ENCODE measurements at places on chromosomes 5 and 9.

GRCh38 chr5:2708751-2709150 lies 42.7 kb downstream of the IRX2 start:
- DNase-seq = no peak

DNA sequence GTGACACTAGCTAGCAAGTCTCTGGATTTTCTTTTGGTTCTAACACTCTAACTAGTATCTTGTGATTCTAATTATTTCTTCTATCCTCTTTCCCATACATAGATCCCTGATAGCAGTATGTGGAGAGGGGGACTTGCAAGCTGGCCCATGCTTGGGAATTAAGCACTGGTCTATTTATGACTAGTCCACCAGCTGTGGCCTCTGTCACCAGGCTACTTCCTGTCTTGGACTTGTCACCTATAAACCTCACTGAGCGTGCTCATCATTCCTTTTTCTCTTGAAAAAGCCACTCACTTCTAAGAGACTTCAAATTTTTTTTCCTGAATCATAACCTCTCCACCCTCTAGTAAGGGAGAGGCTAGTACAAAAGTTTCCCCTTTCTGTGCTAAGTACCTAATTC lies 32.3 kb upstream of the MAMDC2 start:
- no peak for DNase-seq

GRCh38 chr5:34695275-34696027 lies 39.3 kb downstream of the RAI14 start:
- DNase-seq = no peak

- no peak for DNase-seq
Measured at GRCh38 chr5:528629-529511, 4.6 kb upstream of the SLC9A3 start.

- DNase-seq = no peak
Measured at GRCh38 chr9:114771889-114772288, 34.0 kb downstream of the TNFSF15 start.

DNA sequence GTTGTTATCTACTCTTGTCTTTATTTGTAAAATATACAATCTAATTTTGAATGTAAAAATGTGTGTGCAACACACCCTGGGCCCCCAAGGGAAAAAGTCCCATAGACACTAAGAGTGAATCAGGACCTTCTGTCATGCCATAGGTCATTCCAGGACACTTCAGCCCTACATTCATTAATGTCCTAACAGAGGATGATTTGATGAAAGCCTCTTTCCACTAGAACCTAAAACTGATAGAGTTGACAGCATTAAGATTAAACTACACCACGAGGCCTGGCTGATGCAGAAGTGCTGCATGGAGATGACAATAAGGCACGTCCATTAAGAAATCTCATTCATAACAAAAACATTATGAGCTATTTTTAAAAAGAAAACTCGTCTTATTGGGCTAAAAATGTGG lies 46.2 kb downstream of the FRMD3 start:
- DNase-seq = no peak

DNA sequence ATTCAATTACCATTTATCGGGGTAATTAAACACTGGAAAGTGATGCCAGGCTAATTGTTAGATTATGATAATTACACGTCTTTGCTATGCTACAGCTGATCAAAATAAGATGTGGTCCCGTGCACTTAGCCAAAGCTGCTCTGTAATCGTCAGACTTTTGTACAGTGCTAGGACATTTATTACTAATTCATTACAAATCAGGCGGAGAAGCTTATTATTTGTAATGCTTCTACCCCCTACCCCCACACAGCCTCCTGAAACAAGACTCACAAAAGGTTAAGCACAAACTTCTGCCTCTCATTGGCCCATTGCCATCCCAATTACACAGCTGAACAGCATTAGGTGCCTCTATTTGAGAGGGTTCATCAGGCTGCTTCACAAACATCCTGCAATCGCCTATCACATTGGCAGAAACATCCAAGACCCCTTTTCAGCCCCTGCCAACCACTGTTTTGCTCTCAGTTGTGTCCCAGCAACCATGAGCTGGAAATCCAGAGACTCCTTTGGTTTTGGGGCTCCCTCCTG lies 232.7 kb downstream of the EFNA5 start:
- no peak for DNase-seq

DNA sequence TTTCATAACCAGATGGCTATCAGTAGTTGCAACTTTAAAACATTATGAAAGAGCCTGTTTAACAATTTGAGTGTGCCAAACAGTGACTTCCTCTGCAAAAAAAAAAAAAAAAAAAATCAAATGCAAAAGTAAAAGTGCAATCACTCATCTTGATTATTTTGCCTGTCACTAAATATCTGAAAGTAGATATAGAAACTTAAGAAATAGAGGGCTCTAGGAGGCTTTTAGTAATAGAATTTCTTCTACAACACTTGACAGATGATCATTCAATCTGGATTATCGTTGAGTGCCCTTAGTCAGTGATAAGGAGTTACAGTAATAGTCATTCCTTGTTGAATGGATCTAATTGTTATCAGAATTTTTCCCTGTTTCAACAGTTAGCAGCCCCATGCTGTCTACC lies 101.8 kb downstream of the CETN3 start:
- no peak for DNase-seq

DNA sequence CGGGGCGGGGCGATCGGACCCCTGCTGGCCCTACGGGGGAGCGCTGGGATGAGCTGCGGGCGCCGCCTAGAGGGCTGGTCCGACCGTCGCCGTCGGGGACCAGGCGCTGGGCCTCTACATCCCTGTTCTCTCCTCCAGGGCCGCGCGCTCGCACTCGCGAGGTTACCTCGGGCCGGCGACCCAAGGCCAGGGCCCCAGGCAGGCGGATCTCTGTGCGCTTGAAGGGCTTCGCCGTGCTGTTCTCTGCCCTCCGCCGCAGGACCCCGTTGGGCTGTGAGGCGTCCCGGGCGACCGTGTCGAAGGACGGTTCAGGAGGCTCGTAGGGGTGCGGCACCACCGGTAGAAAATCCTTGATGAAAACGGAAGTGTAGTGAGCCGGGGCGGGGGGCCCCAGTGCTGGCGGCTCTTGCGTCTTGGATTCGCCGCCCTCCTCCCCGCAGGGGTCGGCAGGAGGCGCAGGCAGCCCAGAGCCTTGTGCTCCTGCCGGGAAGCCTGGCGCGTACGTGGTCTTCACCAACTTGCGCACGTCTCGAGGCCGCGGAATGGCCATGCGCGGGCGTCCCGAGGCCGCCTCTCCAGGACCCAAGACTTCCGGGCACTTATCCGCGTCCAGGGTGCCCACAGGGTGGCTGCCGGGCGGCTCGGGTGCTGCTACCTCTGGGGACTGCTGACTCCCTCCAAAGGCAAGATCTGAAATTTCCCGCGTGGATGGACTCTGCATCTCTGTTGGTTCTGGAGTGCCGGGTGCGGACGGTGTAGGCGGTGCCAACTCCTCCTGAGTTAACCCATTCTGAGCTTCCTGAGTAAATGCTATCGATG lies 2.0 kb downstream of the PROB1 start:
- DNase-seq = peak; percentile 89

- DNase-seq = no peak
Measured at GRCh38 chr5:146199176-146199815, 4.1 kb upstream of the RBM27 start.

- no peak for DNase-seq
Measured at GRCh38 chr5:148033134-148033533, 30.6 kb upstream of the SPINK5 start.

GRCh38 chr5:137708796-137709559 lies 26.9 kb downstream of the KLHL3 start:
- DNase-seq = no peak

- DNase-seq = no peak
Measured at GRCh38 chr9:91786132-91786896, 163.7 kb downstream of the ROR2 start.

- no peak for DNase-seq
Measured at GRCh38 chr5:117295941-117296340, 721.3 kb upstream of the SEMA6A start.
